ENCODE measurements at places on chromosomes 7 and 10. TPM values are rescaled to one million over a fixed set of nuclear protein-coding genes. Genes with fewer than 3 reads are reported as not detected.

The MYL10 gene
- total RNA-seq = not detected

The PYROXD2 gene
- total RNA-seq = 15.0 TPM

The MMP21 gene
- not detected for total RNA-seq

The SLC26A5 gene
- total RNA-seq = 1.5 TPM

The TTYH3 gene
- 30.1 TPM for total RNA-seq

The MTURN gene
- total RNA-seq = 22.6 TPM

The TWIST1 gene
- 1.6 TPM for total RNA-seq

The AKR1B1 gene
- total RNA-seq = 30.5 TPM

The NKX1-2 gene
- 0.85 TPM for total RNA-seq

The EIF4EBP2 gene
- total RNA-seq = 40.1 TPM

The VIPR2 gene
- 1.0 TPM for total RNA-seq

The TDRD1 gene
- total RNA-seq = 16.0 TPM

The NKX2-3 gene
- not detected for total RNA-seq

The SAP25 gene
- 2.5 TPM for total RNA-seq

The NUTM2E gene
- 0.57 TPM for total RNA-seq

The UNCX gene
- total RNA-seq = not detected

The ABCC2 gene
- 0.74 TPM for total RNA-seq

The PPP1R17 gene
- not detected for total RNA-seq

The LRRD1 gene
- total RNA-seq = not detected

The FAM25C gene
- total RNA-seq = not detected
